Left kidney (tissue), 8 donors: ENCODE measurements at places on chromosomes 3 and 15.
A peak's percentile ranks its signal among the peaks of the same experiment; 100 is the strongest.

GRCh38 chr3:72161881-72162595 lies 377.1 kb upstream of the PROK2 start:
- DNase-seq: no peak

DNA sequence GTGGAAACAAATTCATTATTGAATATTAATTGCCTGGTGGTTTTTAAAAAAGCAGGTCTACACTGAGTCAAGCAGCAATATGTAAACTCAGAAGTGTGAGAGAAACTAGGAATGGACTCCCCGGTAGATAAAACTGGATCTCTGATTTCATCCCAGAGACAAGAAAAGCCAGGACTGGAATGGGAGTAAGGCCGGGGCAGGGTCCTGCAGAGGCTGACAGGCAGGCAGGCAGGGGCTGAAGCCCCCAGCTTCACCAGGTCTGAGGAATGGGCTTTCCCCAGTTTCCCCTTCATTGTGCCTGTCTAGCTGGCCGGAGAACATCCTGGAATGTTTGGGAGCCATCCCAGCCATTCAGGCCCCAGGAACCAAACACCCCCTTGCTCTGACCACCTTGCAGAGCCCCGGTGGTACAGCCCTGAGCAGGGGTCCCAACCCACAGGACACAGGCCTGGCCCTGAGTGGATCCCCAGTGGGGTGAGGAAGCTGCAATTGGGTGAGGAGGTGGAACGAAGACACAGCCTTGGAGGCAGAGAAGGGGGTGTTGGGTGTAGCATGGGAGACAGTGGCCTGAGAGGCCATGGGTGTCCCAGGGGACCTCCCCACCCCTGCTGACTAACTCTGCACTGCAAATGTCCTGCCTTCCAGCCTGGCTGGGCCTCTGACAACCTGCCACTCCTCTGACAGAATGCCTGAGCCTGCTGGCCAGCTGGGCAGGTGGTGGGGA lies 31.7 kb upstream of the XYLB start:
- no peak for DNase-seq

- no peak for DNase-seq
Measured at GRCh38 chr3:194852831-194853508, 167.3 kb downstream of the FAM43A start.

DNA sequence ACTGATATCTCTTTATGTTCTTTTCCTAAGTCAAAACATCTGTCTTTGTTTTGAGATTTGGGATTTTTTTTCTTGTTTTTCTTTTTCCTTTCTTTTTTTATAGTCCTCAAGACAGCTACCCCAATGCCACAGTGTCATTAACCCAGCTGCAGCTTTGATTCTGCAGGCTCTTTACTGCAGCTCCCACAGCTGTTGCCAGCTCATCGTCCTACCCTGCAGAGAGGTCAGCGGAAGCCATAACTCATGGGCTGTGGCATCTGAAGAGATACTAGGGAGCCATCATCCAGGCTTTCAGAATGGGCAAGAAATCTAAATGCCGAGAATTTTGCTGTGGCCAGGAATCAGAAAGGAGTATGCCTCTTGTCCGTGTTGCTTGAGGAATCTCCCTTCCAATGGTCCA lies 44.3 kb upstream of the SLC24A5 start:
- peak; percentile 50 for DNase-seq

- no peak for DNase-seq
Measured at GRCh38 chr15:69161079-69161877, 843 bp downstream of the GLCE start.
